ENCODE measurements at places on chromosomes 1 and 21. TPM values are rescaled to one million over a fixed set of nuclear protein-coding genes. Genes with fewer than 3 reads are reported as not detected.

Gene KIAA0040
- total RNA-seq: 6.8 TPM

Gene ARHGEF11
- total RNA-seq: 49.9 TPM

Gene ATP1A2
- 50.0 TPM for total RNA-seq

Gene KLF17
- total RNA-seq: not detected

Gene IGSF21
- total RNA-seq: 14.3 TPM

Gene MYBPH
- total RNA-seq: 4.5 TPM

Gene SLC44A5
- 19.1 TPM for total RNA-seq

Gene ADCY10
- total RNA-seq: 0.49 TPM

Gene CADM3
- total RNA-seq: 89.3 TPM

Gene COL11A1
- total RNA-seq: 239 TPM

Gene FCN3
- 0.99 TPM for total RNA-seq

Gene SYT14
- total RNA-seq: 23.6 TPM

Gene CLEC20A
- total RNA-seq: not detected

Gene SUSD4
- 12.1 TPM for total RNA-seq

Gene LCA5L
- total RNA-seq: 3.8 TPM

Gene DENND1B
- 53.3 TPM for total RNA-seq

Gene INTS3
- total RNA-seq: 55.7 TPM

Gene UBASH3A
- total RNA-seq: not detected

Gene AMY1B
- total RNA-seq: not detected

Gene LRRC71
- total RNA-seq: not detected

Gene USH2A
- 48.3 TPM for total RNA-seq

Gene SPRR5
- total RNA-seq: not detected

Gene AMY2A
- 0.44 TPM for total RNA-seq

Gene BCL2L15
- total RNA-seq: 0.49 TPM

Gene HRNR
- total RNA-seq: not detected

Gene ACTN2
- total RNA-seq: 43.1 TPM

Gene FAM72C
- 0.77 TPM for total RNA-seq

Gene GPR61
- total RNA-seq: 4.8 TPM

Gene GRIK1
- total RNA-seq: 33.3 TPM

Gene TAS1R1
- not detected for total RNA-seq

Gene PRAMEF18
- total RNA-seq: not detected

Gene COL6A2
- total RNA-seq: 631 TPM

Gene TEDDM1
- total RNA-seq: not detected

Gene RIT1
- total RNA-seq: 54.2 TPM

Gene TUT4
- total RNA-seq: 180 TPM

Gene DIO1
- not detected for total RNA-seq

Gene HMGCS2
- total RNA-seq: 0.44 TPM

Gene SLC25A33
- 8.9 TPM for total RNA-seq

Gene CD1E
- total RNA-seq: not detected

Gene PAPPA2
- 8.4 TPM for total RNA-seq

Gene FALEC
- not detected for total RNA-seq

Gene C1QTNF12
- 2.5 TPM for total RNA-seq

Gene OR2L3
- total RNA-seq: 0.33 TPM

Gene OR6F1
- not detected for total RNA-seq

Gene ACTA1
- total RNA-seq: 82.8 TPM

Gene TAL1
- 4.2 TPM for total RNA-seq

Gene ARHGAP30
- 2.1 TPM for total RNA-seq

All from camera-type eye (tissue), 1 donor.